Non-pigmented ciliary epithelial cell (primary cell): ENCODE measurements at places on chromosomes 1 and 21.

- no peak for DNase-seq
These were observed 26.3 kb downstream of the PRDX6 start for GRCh38 chr1:173503391-173503790.

DNA sequence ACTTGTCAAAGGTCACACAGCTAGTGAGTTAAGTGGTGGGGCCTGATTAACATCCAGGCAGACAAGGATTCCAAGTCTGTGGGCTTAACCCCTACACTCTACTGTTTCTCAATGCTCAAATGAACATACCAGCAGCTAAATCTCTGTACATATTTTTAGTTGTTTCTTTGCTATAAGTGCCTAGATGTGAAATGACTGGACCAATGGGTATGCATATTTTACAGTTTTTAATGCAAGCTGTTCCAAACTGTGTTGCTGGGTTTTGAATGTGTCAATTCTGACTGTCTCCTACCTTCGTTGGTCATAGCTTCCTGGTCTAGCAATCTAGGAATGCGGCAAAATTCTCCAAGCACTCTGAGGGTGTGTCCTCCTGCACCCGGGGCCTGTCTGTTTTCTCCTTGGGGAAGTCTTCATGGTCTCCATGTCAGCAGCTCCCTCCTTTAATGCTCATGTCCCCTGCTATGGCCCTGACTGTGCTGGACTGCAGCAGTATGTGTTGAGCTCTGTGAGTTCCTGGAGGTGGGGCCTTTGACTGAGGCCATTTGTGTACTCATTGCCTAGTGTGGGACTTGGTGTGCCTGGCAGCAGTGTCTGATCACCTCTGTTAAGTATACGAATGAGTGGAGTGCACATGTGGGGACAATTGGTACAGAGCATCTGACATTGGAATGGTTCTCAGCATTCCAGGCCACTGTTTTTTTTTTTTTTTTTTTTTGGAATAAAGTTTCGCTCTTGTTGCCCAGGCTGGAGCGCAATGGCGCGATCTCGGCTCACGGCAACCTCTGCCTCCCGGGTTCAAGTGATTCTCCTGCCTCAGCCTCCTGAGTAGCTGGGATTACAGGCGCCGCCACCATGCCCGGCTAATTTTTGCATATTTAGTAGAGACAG, 72.9 kb upstream of the SLC2A1 start:
- DNase-seq = no peak

DNA sequence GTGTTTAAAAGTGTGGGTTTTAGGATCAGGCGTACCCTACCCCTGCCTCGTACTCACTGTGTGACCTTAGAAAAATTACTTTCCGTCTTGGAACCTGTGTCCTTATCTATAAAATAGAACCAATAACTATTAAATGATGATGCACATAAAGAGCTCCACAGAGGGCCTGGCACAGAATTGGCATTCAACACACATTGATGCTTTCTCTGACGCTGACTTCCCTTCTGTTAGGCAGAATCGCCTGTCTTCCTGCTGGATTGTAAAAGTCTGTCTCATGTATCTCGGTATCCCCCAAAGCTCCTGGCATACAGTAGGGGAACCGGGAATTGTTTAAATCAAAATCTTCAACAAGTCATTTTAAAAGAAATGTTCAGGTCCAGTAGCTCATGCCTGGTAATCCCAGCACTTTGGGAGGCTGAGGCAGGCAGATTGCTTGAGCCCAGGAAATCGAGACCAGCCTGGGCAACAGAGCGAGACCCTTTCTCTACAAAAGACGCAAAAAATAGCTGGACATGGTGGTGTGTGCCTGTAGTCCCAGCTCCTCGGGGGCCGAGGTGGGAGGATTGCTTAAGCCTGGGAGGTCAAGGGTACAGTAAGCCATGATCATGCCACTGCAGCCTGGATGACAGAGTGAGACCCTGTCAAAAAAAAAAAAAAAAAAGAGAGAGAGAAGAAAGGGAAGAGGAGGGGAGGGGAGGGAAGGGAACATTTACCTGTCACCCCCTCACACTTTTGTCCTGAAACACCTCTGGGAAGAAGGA, 41.3 kb upstream of the FHAD1 start:
- DNase-seq = no peak

GRCh38 chr1:206719169-206719839, 34.6 kb downstream of the MAPKAPK2 start:
- no peak for DNase-seq

GRCh38 chr1:161772397-161772796, 6.3 kb downstream of the ATF6 start:
- DNase-seq = no peak

- no peak for DNase-seq
These were observed 73.6 kb upstream of the ZRANB2 start for GRCh38 chr1:71154429-71154828.

GRCh38 chr1:167881069-167881468, 32.9 kb downstream of the ADCY10 start:
- DNase-seq = no peak

DNA sequence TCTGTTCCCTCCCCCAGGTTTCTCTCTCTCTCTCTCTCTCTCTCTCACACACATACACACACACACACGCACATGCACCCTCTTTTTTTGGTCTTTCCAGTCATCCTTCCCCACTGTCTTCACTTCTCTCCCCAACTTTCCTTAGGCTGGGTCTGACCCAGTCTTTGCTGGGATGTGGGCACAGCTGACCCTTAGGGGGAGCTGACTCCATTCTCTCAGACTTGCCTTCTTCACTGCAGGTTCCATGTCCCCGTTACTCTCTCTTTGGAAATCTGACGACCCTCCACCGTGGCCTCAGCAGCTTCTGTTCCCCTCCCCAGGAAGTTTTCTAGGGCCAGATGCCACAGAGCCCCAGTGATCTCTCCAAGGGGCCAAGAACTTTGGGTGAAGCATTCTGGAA, 2.1 kb downstream of the DISP3 start:
- DNase-seq = no peak

DNA sequence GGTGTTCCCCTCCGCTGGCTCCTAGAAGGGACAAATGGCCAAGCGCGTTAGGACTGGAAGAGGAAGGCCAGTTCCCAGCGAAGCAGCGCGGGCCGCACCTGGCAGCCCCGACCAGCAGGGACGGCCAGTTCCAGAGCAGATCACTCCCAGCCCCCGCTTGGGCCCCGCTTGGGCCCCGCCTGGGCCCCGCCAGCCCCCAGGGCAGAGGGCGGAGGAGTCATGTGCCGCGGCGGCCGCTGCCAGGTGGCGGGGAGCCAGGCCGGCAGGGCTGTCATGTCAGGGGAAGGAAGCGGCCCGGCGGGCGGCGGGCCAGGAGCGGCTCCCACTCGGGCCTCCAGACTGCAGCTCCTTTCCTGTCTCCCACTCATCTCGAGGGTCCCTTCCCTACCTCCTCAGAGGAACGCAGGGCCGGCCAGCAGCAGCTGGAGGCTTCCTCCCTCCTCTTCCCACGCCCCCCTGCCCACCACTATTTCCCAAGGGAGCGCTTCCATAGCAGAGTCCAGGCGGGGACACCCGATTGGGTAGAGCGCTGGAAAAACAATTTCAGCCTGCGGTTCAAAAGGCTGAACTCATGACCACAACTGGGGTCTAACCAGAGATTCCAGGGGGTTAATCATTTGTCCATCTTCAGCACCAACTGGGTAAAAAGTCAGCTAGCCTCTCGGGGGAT, 16.5 kb downstream of the ZNF697 start:
- DNase-seq = no peak

GRCh38 chr1:205746757-205747412, 3.1 kb downstream of the NUCKS1 start:
- DNase-seq = no peak

DNA sequence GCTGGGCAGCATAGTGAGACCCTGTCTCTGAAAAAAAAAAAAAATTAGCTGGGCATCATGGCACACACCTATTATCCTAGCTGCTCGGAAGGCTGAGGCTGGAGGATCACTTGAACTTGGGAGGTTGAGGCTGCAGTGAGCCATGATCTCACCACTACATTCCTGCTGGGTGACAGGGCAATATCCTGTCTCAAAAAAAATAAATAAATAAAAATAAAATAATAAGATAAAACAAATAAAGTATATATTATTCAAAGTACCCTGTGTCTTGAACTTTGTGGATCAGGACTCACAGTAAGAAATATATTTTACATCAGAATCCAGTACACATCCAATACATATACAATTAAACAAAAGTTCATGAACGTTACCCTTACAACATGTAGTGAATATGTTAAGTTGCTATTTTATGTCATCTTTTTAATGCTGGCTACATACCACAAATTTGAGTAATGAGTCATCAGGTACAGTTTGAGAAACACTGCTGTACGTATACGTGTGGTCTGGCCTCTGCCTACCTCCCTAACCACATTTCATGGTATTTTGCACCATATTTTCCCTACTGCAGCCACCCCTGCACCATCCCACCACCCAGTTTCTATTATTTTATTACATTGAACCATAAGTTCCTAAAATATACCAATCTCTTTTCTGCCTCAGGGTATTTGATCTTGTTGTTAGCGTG, 4.4 kb downstream of the NME7 start:
- peak; percentile 92 for DNase-seq

- no peak for DNase-seq
These were observed at the start of gene LEFTY2 for GRCh38 chr1:225941187-225941941. Gene LEFTY2, minus strand, starts transcription at chr1:225941220. Its CDS starts 80 bp downstream, at chr1:225941140.

- DNase-seq = no peak
These were observed 1.4 kb downstream of the NPPB start for GRCh38 chr1:11857164-11857851.

DNA sequence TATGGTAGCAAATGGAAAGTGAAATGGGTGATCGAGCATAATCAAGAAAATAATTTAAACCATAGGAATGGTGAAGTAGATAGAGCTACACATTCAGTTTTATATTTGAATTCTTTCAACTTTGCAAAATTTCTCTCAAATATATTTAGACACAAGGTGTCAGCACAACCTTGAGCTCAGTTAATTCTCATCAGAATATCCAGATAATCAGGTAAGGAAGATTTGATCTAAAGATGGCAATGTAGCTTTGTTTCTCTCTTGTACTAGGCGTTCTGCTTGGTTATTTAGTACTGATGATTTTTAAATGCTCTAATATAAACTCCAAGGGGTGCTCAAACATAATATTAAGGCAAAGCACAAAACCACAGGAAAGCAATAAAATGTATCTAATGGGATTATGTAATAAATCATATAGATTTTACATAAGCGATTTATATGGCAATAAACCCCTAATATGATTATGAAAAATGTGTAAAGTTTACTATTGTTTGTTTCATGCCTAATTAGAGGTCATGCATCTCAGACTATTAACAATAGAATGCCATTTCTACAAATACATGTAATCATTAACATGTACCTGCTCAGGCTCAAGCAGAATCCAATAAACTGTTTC, 32.4 kb upstream of the SERTAD4 start:
- DNase-seq = no peak

GRCh38 chr1:42140191-42140590, 13.0 kb upstream of the GUCA2B start:
- no peak for DNase-seq

- no peak for DNase-seq
These were observed 20.9 kb upstream of the LYPLAL1 start for GRCh38 chr1:219152751-219153150.

- DNase-seq = no peak
These were observed 17.2 kb downstream of the FPGT start for GRCh38 chr1:74215229-74215628.

- no peak for DNase-seq
These were observed 64.9 kb upstream of the FCGR2A start for GRCh38 chr1:161440312-161440894.

GRCh38 chr1:44661781-44662682, 12.2 kb downstream of the TMEM53 start:
- DNase-seq = no peak

GRCh38 chr1:212628046-212628445, 19.5 kb downstream of the ATF3 start:
- DNase-seq = no peak

- DNase-seq = no peak
These were observed 3.5 kb upstream of the TRIT1 start for GRCh38 chr1:39886757-39887231.

GRCh38 chr21:14900611-14901010, 164.2 kb downstream of the NRIP1 start:
- DNase-seq = no peak

DNA sequence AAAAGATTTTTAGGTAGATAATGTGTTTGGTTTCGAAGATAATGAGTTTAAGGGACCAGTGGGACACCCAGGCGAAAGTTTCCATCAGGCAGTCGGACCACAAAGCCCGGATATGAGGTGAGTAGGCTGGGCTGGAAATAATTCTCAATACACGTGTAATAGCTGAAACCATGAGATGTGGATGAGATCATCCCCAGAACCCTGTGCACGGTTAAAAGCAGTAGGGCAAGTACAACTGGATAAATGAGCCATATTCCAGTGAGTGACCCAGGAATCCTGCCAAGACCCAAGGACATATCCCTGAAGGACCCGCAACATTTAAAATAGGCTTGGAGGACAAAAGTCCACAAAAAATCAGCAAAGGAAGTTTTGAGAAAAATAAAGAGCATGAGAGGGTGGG, 21.5 kb upstream of the NHLH2 start:
- no peak for DNase-seq

DNA sequence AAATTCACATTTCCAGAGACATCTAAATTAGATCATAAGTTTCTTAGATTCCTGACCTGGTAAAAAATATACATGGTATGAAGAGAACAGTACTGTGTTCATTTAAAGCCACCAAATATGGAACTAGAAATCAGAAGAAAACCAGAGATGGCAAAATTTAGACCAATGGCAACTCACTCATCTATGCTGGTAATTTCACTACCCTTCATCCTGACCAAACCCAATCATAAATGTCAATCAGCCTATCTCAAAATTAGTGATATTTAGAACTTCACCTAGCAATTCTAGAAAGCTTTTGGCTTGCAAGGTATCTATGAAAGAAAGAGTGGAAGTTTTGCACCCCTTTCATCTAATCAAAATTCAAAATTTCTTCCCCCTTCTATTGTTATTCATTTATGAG, 107.7 kb downstream of the NIBAN1 start:
- DNase-seq = no peak

DNA sequence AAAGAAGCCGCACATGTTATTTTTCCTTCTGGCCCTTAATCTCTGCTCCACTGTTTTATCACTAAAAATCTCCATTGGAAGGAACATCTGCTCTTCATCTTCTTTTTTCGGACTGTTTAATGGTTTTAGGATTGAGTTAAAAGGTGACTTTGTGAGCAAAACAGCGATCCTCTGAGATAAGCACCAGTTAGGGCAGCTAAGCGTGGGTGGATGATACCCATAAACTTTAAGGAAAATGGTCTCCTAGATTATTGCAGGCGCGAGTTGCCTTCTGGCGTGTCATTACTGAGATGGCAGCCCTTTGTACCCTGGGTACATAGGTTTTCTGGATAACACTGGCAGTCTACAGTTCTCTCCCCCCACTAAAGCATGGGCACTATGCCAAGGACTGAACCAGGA, 44.0 kb upstream of the HMGB4 start:
- DNase-seq = no peak

DNA sequence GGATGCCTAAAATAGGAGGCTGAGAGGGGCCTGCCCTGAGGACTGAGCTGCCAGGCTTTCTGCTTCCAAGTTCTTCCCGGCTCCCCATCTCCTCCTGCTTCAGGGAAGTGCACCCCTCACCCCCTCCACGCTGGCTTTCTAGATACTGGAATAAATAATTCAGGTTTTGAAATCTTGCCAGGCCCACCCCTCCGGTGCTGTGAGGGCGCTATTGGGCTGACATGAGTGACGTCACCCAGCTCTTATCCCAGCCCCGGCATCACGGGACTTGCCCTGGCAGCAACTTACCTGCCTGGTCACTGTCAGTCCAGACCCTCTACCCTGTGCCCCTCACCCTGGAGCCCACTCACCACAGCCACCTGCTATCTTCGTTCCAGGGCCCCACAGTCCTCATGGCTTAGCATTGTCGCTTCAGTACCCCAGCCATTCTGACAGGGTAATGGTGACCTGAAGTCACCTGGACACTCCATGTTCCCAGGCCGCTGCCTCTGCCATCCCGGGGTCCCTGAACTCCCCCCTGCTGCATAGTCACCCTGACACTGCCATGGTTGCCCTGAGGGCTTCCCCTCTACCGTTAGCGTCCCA, 819 bp upstream of the GPR3 start:
- no peak for DNase-seq
